HCEC 1CT (cell line): ENCODE measurements at places on chromosomes 6 and 20.

- no peak for DNase-seq
Observed at GRCh38 chr20:59598625-59599310, 5.6 kb upstream of the PHACTR3 start.

DNA sequence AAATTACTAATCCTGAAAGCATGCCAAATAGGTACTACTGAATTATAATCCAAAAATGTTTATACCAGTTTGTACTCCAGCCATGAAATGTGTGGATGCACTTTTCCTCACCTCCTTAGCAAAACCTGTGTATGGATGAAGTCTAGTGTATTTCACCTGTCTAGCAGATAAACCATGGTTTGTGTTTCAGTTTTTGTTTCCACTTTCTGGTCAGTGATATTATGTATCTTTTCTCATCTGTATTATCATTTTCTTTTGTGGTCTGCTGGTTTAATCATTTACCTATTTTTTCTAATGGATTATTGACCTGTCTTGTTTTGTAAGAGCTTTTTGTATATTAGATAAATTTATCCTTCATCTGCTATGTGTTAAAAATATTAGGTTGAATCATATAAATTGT lies 41.0 kb upstream of the TMEM217 start:
- DNase-seq = no peak

DNA sequence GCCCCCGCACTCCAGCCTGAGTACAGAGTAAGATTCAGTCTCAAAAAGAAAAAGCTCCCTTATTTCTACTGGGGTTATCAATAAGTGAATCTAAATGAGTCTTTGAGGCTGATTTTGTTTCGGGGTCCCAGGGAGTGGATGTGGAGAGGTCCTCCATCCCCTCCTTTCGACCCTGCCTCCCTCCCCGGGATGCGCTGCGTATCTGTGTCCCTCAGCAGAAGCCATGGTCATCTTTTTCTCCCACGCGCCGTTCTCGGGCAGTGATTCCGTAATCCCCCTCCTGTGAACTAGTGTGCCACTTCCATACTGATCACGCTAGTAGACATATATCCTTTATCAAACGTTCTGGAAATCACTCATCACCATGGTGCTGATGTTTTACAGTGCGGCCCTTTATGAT lies 152.9 kb downstream of the CDH4 start:
- DNase-seq = no peak

DNA sequence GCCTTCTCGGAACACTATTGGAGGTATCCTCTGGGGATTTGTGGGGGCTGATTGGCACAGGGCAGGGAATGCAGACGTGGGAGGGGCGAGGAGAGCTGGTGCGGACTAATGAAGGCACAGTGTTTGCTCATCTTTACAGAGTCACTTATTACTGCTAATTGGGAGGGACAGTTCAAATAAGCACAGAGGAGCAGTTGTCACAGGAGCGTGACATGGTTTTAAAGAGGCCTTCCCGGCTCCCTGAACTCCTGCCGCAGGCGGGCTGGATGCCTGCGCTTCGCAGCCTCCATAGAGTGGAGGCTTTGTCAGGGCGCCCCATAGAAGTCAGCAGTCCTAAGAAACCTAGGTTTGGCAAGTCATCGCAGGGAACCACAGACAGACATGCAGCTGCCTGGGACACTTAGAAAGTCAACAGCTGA lies 149.6 kb downstream of the LINC00237 start:
- no peak for DNase-seq

- DNase-seq = no peak
Observed at GRCh38 chr20:32880635-32881034, 21.9 kb downstream of the EFCAB8 start.

DNA sequence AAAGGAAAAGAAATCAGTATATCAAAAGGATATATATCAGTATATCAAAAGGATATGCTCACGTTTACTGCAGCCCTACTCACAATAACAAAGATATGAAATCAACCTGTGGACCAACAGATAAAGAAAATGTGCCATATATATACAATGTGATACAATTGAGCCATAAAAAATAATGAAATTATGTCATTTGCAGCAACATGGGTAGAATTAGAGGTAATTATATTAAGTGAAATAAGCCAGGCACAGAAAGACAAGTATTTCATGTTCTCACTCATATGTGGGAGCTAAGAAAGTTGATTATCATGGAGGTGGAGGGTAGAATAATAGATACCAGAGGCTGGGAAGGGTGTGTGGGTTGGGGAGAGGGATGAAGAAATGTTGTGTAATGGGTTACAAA lies 102.9 kb upstream of the MARCKS start:
- no peak for DNase-seq

DNA sequence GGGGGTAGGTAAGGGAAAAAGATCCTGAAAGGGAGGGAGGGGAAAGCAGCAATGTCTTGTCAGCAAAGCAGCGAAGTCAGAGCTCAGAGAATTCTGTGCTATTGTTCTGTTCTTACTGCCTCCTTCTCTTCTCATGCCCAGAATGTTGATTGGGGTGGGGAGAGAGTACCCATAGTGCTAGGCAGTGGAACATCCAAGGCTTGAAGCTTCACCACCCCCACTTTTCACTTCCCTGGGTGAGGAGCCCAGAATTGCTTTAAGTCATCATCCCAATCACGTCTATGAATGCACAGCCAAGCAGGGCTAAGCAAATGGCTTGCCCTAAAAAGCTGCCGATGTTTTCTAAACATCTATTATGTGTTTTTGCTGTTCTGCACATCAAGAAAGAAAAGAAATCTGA lies 16.5 kb downstream of the REPS1 start:
- DNase-seq = peak; percentile 55

- DNase-seq = no peak
Observed at GRCh38 chr20:45283551-45284057, 23.0 kb upstream of the RBPJL start.

DNA sequence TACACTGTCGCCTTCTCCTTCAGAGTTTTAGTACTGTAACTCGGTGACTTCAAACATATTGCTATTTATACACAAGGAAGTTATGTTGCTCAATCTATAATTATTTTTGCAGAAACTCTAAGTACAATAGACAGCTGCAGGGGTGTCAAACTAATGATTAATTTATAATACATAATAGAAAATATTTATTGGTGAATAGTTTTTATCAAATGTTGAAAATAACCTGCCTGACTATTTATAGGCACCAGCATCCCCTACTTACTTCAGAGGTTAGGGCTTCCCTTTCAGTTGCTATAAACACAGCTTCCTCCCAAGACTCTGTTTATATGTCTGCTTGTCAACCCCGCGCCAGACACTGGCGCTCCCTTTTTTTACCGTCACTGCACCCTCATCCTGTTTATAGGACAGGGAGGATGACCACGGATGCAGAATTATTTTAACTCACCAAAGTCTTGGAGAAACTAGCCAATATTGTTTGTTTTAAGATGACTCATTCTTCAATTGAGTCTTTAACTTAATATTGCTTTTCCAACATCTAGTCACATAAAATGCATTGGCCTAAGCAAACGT lies 225.0 kb downstream of the ALDH8A1 start:
- peak; percentile 64 for DNase-seq

GRCh38 chr6:88535306-88535705 lies 369.2 kb upstream of the CNR1 start:
- no peak for DNase-seq

- DNase-seq = no peak
Observed at GRCh38 chr6:31474871-31475286, 23.1 kb upstream of the MICB start.

GRCh38 chr6:159762681-159763293 lies 942 bp downstream of the ACAT2 start:
- DNase-seq = no peak

DNA sequence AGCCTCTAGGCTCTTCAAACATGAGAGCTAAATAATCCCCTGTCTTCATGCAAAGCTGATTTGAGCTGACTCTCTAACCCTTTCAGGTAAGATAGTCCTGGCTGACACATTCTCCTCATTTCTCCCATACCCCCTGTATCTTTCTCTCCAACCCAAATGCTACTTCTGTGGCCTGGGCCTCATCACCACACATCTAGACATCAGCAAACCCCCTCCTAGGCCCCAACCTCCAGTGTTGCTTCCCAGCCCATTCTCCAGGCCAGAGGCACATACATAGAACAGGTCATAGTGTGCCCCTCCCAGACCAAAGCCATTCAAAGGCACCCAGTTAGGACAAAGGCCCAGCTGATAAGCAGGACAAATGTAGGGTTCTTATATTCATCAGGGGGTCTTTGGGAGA lies 84.9 kb downstream of the ANKRD60 start:
- DNase-seq = no peak
